ENCODE measurements at places on chromosomes 1 and 21.

GRCh38 chr1:98914547-98914946, 90.1 kb downstream of the PLPPR5 start:
- DNase-seq: no peak

DNA sequence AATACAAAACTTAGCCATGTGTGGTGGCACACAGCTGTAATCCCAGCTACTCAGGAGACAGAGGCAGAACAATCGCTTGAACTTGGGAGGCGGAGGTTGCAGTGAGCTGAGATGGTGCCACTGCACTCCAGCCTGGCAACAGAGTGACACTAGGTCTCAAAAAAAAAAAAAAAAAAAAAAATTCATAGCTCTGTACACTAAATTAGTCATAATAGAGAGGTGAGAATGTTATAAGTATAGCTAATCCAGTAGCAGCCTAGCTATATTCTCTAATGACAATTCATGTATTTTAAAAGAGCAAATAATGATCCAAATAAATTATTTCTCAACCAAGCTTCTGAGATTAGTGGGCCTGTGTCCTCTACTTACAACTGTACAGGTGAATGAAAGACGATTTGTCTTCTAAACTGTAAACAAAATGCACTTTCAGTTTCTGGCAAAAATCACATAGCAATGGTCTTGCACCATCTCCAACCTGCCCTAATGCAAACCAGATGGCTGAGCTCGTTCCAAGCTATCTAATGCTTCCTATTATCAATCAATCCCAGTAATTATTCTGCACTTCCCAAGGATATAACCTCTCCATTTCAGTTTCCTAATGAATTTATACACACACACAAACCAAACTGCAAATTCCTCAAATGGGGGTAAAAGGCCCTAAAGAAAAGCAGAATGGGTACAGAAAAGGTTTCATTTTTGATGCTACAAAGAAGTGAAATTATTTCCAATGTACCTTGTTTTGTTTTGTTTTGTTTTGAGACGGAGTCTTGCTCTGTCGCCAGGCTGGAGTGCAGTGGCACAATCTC, 56.5 kb downstream of the GATAD2B start:
- DNase-seq: peak; percentile 49

- no peak for DNase-seq
These were observed 9.3 kb downstream of the PMF1 start for GRCh38 chr1:156221986-156222692.

GRCh38 chr1:238621405-238621804, 730.7 kb upstream of the ZP4 start:
- no peak for DNase-seq

DNA sequence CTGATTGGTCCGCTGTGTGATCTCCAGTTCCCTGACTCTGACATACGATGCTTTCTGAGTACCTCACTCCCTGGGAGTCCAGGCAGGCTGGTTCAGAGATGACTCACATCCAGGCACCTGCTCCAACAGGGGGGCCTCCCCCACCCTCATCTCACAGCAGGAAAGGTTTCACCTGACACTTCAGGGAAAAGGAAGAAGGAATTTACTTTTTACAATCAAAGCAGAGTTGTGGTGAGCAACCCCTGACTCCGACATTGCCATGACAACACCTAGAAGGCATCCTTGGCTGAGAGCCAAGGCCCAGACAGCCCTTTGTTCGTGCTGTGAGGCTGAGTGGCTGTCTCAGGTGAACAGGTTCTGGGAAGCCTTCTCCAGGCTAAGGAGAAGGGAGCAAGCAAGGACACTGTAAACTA, 164.6 kb upstream of the GJB5 start:
- no peak for DNase-seq

DNA sequence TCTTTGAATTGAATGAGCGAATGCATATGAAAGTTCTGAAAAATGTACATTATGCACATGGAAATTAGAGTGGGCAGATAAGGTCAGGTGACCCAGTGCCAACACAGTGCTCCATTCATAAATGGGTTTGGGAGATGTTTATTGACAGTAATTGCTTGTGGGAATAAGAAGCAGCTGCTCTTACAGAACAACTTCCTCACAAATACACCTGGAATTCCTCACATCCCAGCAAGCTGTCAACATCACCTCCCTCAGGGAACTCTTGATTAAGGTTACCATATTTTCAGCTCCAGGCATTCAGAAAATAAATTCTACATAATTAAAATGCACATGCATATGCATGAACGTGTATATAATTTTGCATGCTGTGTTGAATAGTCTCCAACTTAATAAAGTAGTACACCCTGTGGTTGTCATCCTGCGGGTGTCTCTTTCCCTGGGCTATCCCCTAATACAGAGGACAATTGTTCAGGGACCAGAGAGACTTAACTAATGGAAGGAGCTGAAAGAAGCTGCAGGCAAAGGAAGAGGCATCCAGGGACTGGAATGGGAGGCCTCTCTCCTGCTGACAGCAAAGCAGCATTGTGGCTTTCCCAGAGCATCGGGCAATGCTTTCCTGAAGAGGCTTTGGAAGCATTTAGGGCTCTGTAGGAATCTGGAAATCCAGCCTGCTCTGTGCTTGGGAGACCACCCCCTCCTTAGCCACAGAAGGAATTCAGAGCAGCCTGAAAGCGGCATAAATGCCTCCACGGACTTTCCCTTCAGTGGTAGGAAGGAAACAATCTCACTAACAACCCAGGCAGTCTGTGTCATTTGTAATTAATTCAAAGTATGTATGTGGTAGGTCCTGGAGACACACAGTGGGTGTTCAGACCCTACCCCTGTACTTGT, 55.2 kb upstream of the GNG12 start:
- DNase-seq: peak; percentile 94

- DNase-seq: no peak
These were observed 290.2 kb downstream of the SMYD3 start for GRCh38 chr1:246216906-246217305.

- no peak for DNase-seq
These were observed 4.4 kb upstream of the SAMD11 start for GRCh38 chr1:919271-919872.

- DNase-seq: no peak
These were observed 1.2 kb downstream of the CHD5 start for GRCh38 chr1:6178751-6179563.

DNA sequence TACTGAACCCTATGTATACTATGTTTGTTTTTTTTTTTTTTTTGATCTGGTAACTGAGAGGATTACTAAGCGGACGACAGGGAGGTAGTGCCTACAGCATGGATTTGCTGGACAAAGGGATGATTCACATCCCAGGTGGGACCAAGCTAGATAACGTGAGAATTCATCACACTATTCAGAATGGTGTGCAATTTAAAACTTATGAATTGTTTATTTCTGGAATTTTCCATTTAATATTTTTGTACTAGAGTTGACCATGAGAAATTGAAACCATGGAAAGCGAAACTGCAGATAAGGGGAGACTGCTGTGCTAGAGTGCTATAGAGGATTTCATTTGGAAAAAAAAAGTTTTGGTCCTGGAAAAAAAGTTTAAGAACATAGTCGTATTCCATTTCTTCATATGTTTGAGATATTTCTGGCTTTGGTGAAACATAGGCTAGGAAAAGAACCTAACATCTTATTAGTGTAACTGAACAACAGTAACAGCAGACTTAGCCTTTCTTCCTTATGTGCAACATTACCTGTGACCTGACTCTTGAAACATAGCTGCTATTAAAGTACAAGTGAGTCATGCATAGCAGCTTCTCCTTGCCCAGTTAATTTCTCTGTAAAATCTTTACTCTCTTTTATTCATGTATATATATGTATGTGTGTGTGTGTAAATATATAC, 202.5 kb downstream of the FGGY start:
- no peak for DNase-seq

GRCh38 chr1:187894349-187894748, 1065.6 kb downstream of the PLA2G4A start:
- DNase-seq: no peak

DNA sequence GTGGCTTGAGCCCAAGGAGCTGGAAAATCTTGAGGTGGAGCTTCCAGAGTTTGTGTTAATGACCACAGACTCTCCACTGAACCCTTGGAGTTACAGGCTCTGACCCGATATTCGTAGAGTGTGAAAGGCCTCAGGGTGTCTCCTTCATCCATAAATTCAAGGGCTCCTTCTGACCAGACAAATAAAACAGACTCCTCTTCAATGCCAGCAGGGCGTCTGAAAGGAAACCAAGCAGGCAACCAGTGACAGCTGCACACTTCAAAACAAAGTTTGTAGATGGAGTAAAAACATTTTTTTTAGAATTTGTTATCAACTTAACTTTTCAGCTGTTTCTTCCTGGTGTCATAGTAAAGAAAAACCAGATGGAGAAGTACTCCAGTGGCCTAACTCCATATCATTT, 161.1 kb downstream of the KCTD3 start:
- DNase-seq: no peak

- DNase-seq: no peak
These were observed 132.3 kb downstream of the BEND5 start for GRCh38 chr1:48644190-48644900.

DNA sequence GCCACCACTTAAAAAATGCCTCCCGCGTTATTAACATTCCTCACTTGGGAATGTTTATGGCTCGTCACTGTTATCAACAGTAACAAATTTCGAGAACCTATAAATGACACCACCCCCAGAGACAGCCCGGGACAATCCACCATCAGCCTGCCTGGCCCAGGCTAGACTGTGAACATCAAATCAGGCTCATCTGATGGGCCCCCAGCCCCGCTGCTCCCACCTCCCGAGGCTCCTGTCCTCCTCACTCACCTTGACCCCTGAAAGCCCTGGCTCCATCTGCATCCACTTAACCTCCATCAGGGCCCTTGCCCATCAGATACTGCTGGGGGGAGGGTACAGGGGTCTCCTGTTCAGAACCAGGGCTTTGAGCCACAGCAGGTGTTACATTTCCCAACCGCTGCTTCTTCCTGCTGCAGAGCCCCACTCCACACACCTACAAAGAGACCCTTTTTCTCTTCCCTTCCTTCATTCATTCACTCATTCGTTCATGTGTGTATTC, 156.5 kb upstream of the VAMP3 start:
- DNase-seq: no peak

- no peak for DNase-seq
These were observed 8.2 kb downstream of the DMRTB1 start for GRCh38 chr1:53467391-53467790.

GRCh38 chr1:227942716-227943261, 4.9 kb downstream of the WNT9A start:
- DNase-seq: no peak

- peak; percentile 1 for DNase-seq
These were observed 618.2 kb downstream of the BRINP3 start for GRCh38 chr1:189859385-189859977.

GRCh38 chr1:25096307-25097150, 135.8 kb downstream of the SYF2 start:
- DNase-seq: no peak

GRCh38 chr1:229619614-229620013, 6.3 kb downstream of the TAF5L start:
- no peak for DNase-seq

DNA sequence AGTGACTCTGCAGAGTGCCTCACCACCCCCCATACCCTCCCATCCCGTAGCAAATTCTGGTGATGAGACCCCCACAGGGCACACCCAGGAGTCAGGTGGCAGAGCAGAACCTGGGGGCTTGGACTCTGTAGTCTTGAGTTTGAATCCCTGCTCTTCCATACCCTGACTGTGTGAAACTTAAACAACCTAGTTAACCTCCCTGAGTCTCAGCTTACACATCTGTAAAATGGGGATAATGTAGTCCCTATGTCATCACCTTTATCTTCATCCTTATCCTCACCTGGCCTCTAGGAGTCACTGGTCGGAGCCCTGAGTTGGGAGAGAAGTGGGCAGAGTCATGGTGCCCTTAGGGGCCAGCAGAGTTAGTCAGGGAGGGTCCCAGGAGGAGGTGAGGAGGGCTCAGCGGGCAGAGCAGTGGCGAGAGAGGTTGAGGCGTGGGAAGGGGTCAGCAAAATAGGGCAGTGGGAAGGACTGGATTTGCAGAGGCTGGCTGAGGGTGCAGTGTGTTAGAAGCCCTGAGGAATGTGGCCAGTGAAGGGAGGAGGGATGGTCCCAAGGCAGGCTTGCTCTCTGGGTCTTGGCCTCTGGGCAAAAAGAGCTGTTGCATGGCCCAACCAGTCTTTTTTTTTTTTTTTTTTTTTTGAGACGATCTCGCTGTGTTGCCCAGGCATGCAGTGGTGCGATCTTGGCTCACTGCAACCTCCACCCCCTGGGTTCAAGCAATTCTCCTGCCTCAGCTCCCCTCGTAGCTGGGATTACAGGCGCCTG, 18.6 kb downstream of the C1orf167 start:
- no peak for DNase-seq

- DNase-seq: no peak
These were observed 921 bp upstream of the ECE1 start for GRCh38 chr1:21291184-21291583.

GRCh38 chr1:175081983-175082382, 14.3 kb downstream of the TNN start:
- DNase-seq: no peak

DNA sequence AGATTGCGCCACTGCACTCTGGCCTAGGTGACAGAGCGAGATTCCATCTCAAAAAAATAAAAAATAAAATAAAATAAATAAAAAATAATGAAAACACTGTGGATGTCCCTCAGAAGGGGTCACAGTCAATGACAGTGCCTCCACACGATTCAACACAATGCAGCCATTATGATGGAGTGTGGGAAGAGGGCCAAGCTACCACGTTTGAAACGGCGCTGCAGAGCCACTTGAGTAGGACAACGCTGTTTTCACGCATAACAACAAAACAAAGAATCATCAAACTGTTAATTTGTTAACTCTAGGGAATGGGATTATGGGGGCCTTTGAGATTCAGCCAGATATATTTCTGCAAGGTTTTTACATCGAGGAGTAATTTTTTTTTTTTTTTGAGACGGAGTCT, 36.5 kb downstream of the NKAIN1 start:
- no peak for DNase-seq

- DNase-seq: peak; percentile 68
These were observed 79.9 kb downstream of the MORN1 start for GRCh38 chr1:2311184-2312032.

GRCh38 chr1:157115429-157115838, 15.8 kb upstream of the ETV3L start:
- DNase-seq: no peak

GRCh38 chr1:30912913-30913652, 4.5 kb upstream of the SDC3 start:
- no peak for DNase-seq

- no peak for DNase-seq
These were observed 72.2 kb upstream of the DPT start for GRCh38 chr1:168801032-168801745.

DNA sequence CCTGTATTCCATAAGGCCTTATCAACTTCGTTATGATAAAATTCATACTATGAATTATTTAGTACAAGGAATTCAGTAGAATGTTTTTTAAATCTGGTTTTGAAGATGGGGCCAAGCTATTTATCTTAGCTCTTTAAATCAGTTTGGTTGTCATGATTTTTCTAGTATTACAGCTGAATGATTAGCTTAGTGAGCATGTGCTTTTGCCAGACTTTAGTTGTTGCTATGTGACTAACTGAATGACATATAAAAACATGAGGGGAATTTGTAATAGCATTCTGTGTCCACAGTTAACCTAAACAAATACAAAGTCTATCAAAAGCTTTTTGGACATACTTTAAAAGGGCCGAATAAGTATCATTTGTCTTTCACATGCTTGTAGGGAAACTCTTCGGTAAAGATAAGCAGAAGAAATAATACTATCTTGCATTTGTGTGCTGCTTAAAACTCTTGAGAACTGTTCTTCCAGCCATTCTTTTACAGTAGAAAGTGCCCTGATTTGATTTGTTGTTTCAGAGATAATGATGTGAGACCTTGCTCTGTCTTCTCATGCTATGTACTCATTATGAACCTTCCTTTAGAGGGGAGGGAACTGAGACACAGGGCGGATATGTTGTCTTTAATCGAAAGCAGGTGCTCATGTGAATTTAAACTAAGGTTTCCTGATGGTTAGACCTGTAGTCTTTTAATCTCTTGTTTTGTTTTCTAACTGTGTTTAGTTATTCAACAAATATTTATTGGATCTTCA, 18.8 kb downstream of the NEK7 start:
- peak; percentile 38 for DNase-seq

All from fibroblast of skin of scalp (primary cell).